Activated T-cell treated with anti-CD3 and anti-CD28 coated beads, Interleukin-2, amount 50 U/mL, for 1 hour (primary cell): ENCODE measurements at places on chromosomes 7 and 10.
A peak's percentile ranks its signal among the peaks of the same experiment; 100 is the strongest.

DNA sequence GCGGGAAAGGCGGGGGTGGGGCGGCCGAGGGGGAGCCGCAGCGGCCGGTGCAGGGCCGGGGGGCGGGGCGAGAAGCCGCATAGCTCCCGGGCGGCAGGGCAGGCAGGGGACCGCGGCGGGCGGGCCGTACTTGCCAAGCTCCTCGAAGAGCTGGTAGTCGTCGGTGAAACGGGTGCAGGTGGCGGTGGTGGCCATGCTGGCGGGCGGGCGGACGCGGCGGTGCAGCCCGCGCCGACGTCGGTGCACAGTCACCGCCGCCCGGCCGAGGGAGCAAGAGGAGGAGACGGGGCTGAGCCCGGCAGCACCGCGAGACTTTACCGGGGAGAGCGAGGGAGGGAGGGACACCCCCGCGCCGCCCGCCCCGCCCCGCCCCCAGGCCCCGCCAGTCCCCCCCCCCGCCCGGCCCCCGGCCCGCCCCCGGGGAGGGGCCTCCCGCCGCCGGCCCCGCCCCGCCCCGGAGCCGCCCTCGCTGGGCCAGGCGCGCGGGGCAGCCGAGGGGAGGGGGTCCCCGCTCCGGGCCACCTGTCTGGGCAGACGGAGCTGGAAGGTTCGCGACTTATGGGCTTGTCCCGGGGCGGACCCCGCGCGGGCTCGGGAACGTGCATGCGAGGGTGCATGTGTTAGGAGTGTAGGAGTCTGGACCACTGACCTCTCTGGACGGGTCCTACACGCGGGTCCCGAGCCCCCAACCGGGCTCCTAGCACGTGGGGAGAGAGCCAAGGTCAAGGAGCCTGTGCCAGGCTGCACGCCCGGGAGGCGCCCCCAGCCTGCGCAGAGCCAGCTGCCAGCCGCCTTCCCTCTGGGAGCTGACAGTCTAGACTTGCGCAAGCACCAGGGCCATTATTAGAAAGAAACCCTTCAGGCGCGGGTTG is at the start of gene CAMK2G:
Gene CAMK2G (minus strand): TSS at position 289 of the 872 bp plus-strand sequence. CDS start 94 bp downstream, at position 195.
- DNase-seq: peak; percentile 82

- no peak for DNase-seq
Measured at GRCh38 chr10:125020386-125020785, 78.5 kb downstream of the ZRANB1 start.

DNA sequence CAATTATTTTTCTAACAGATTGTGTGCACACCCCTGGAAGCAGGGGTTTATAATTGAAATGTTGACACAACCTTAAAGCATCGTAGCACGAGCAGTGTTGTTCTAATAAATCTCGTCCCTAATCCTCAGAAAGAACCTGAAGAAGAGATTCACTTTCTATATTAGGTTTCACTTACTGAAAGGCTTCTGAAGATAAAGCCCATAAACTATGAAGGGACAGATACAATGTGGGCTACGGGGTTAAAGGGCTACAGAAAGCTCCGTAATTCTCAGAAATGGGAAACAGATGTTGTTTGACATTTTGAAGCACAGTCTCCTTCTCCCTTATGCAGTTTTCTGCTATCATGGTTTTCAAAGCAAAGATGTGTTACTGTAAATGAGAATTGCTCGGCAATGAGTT is 479.6 kb downstream of the GATA3 start:
- no peak for DNase-seq

GRCh38 chr10:109933984-109934565 is 10.8 kb upstream of the XPNPEP1 start:
- DNase-seq: peak; percentile 38

DNA sequence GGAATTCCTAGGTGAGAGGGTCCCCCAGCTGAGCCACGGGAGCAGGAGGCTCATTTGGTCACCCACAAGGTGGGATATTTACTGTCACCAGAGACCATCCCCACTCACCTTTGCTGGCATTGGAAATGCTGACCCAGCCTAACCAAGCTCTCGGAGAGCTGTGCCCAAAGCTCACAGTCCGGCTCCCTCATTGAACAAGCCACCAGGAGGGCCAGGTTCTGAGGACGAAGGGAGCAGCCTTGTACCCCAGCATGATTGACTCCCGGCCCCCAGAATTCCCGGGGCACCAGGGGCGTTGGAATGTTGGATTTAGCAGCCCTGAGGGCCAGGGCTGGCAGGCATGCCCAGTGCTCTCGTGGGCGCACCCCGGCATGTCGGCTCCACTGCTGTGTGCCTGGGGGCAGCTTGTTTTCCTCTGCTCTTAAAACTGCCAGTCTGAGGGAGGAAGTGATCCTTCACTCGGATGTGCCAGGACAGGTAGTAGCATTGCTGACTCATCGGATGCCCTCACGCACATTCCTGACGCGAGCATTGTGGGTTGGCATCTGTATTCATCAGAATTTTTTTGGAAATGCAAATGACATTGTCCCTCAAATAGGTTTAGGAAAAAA is 23.3 kb downstream of the CLIP2 start:
- no peak for DNase-seq

GRCh38 chr7:44189993-44190872 is 994 bp upstream of the GCK start:
- DNase-seq: no peak

DNA sequence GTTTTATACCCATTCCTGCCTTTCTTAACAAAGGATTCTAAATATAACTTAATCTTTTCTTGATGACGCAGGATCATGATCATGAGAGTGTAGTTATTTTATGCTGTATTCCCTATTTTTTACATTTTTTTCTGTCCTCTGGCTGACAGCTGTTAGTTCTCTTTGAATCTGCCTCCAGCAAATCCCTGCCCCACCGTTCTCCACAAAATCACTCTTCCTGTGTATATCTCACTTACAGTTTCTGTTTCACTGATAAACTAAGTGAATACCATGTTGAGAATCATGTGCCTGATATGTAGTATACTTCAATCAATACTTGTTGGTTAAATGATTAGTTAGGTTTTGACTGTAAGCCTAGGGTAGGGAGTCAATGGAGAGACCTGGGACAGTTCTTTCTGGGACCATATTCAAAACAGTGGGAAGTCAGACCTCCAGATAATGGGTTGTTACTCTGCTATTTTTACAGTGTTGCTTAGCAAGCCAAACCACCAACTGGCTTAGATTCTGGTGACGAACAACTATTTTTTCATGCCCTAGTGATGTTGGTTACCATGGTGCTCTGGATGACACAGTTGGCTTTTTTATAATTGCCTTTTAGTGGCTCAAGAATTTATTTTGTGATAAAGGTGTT is 12.8 kb downstream of the CNNM1 start:
- DNase-seq: no peak

GRCh38 chr10:77832238-77832637 is 94.3 kb downstream of the DLG5 start:
- DNase-seq: peak; percentile 50

- no peak for DNase-seq
Measured at GRCh38 chr7:51224811-51225595, 91.6 kb downstream of the COBL start.

DNA sequence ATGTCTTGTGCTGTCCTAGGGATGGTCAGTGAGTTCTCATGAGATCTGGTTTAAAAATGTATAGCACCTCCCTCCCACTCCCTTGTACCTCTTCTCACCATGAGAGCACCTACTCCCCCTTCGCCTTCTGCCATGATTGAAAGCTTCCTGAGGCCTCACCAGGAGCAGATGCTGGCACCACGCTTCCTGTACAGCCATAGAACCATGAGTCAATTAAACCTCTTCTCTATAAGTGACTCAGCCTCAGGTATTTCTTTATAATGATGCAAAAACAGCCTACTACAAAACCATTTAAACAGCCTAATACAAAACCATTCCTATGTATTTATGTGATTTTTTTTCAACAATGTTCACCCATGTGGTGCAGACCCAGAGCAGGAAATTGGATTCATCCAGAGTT is 32.0 kb downstream of the KDM7A start:
- DNase-seq: no peak

GRCh38 chr10:16756561-16757221 is 60.5 kb downstream of the RSU1 start:
- no peak for DNase-seq

DNA sequence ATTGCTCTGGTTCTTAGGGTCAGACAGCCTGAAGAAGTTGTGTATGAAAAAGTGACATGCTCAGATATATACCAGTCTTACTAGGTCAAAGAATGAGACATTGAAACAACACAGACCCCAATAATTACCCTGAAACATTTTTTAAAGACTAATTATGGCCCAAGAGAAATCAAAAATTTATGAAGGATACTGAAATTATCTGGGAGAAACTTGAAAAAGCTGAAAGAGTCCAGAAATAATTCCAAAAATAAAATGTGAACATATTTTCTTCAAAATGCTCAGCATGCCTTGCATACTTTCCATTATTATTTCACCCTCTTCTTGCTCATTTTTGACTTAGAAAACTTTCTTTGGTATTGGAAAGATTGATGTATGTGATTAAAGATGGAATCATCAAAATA is 198.9 kb upstream of the CCDC6 start:
- no peak for DNase-seq

- DNase-seq: no peak
Measured at GRCh38 chr7:24604630-24605029, 31.4 kb downstream of the PALS2 start.

DNA sequence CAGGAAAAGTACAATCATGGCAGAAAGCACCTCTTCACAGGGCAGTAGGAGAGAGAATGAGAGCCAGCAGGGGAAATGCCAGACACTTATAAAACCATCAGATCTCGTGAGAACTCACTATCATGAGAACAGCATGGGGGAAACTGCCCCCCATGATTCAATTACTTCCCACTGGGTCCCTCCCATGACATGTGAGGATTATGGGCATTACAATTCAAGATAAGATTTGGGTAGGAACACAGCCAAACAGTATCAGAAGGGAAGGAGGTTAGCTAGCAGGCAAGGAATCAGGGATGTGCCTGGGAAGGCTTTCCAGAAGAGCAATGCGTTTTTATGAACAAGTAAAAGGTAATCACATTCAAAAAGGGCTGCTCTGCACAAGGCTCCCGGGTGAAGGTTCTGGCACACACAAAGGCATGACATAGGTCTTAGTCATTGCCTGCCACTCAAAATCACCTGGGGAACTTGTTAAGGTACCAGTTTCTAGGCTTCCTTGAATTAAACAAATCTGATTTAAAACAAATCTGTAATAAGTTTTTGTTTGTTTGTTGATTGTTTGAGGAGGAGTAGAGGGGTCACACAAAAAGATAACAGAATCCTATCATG is 40.9 kb downstream of the BMPER start:
- DNase-seq: no peak

DNA sequence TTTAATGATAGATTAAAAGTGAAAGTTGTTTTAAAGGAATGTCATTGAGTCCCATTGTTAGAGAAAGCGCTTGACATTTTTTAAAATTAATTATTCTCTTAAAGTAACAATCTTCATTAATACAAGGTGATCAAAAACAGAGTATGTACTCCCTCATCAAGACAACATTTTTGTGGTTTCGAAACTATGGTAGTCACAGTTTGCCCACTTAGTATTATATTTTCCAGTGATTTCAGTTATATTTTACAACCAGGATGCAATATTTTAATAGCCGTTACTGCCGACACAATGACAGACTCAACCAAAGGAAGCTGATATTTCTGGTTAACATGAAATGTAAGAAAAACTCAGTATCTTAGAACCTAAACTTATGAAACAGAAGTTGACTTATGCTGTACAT is 31.3 kb downstream of the MKX start:
- DNase-seq: no peak

DNA sequence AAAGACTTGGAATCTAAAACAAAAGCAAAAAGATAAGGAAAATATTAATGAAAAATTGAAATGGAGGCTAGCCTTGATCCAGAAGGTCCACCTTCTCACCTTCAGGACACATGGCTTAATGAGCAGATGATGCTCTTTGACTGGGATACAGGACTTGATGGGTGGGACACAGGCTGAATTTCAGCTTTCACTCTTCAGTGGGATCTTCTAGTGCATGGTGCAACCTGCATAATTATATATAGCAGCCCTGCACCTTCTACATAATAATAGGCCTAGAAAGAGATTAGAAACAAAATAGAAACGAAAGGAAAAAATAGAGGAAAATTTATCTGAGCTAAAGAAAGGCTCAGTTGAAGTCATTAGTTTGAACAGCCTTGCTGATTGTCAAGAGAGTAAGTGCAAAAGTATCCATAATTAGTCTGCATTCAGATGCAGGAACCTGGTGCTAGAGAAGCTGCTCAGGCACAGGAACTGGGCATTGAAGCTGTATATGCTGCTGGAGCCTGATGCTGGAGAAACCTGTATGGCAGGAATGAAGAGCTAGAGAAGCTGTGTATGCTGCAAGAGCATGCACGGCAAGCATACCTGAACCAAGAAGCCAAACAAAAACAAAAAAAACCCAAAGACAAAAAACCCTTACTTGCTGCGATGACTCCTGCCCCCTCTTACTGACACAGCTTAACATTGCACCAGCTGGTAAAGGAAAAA is 19.4 kb downstream of the MKLN1 start:
- DNase-seq: no peak

DNA sequence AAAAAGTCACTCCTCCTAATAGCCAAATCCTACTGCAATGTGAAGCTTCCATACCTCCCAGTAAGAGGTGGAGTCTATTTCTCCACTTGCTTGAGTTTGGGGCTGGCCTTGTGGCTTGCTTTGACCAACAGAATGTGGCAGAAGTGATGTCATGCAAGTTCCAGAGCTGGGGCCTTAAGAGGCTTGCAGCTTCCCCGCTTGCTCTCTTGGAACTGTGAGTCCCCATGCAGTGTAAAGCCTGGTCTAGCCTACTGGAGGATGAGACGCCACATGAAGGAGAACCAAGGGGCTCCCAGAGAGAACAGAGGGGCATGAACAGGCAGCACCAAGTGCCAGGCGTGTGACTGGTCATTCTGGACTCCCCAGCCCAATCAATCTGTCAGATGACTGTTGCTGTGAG is 58.6 kb upstream of the OPALIN start:
- DNase-seq: no peak

DNA sequence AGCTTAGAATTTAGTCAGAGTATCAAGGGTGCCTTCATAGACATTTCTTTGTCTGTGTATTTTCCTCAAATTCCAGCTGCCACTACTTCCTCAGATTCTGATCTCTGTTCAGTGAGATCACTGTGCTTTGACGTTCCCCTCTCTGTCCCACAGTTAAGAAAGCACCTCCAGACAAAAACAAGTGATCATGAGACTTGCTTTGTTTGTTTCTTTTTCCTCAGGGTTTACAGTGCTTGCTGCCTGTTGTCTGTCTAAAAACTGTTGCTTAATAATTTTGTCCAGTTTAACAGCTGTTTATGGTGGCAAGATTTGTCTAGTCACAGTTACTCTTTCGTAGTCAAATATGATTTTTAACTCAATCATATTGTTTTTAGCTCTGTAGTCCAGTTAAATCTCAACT is 29.1 kb downstream of the TRUB1 start:
- no peak for DNase-seq
